ENCODE measurements at places on chromosomes 5 and 9. TPM values are rescaled to one million over a fixed set of nuclear protein-coding genes. Genes with fewer than 3 reads are reported as not detected.

SHISAL2B gene
- total RNA-seq: not detected

TRPM3 gene
- 10.6 TPM for total RNA-seq

PCDHA3 gene
- total RNA-seq: 0.58 TPM

GPR150 gene
- 0.18 TPM for total RNA-seq

AGXT2 gene
- not detected for total RNA-seq

STPG3 gene
- not detected for total RNA-seq

SLC4A9 gene
- not detected for total RNA-seq

TXN gene
- total RNA-seq: 357 TPM

PCDHGA3 gene
- total RNA-seq: not detected

ZFP37 gene
- total RNA-seq: 1.9 TPM

Measured in myometrial cell (primary cell).